ENCODE measurements at places on chromosomes 12 and 14.

DNA sequence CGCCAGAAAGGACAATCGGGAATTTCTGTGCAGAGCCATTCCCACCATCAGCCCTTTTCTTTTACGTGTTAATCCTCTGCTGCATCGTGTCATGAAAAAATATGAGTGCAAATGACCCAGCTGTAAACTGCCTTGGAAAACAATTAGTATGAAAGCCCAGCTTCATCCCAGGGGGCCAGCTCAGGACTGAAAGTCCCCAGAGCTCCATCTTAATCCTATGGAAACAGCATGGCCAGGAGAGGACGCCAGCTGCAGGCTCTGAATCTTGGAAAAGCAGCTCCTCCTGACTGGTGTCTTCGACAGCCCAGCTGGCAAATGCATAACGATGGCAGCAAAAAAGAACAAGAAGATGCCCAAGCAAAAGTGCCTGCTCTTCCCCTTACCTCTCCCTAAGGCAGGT lies 191.5 kb downstream of the NTF3 start:
- no peak for DNase-seq

- no peak for DNase-seq
Observed at GRCh38 chr12:5036031-5036430, 7.6 kb upstream of the KCNA5 start.

DNA sequence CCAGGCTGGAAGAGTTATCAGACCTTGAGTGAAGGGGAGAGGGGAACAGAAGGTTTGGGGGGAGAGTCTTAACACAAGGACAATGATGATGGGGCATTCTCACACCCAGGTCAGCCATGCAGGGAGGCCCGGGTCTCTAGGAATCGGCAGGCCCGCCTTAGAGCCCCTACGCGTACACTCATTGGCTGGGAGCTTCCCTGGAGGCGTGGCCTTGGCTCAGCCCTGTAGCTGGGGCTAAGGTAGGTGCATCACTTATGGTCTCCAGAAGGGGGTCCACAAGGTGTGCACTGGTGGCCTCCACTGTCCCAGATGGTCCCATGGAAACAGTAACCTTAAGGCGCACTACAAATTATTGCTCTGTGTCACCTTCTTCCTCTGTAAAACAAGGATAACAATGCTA lies 660.1 kb downstream of the MED13L start:
- DNase-seq = no peak

GRCh38 chr12:27340971-27341370 lies 8.3 kb downstream of the BMAL2 start:
- no peak for DNase-seq

- DNase-seq = no peak
Observed at GRCh38 chr12:19957308-19958125, 410.8 kb upstream of the PDE3A start.

GRCh38 chr14:86442135-86442534 lies 912.2 kb downstream of the FLRT2 start:
- no peak for DNase-seq

GRCh38 chr14:23154964-23155587 lies 28.4 kb downstream of the SLC7A8 start:
- no peak for DNase-seq

DNA sequence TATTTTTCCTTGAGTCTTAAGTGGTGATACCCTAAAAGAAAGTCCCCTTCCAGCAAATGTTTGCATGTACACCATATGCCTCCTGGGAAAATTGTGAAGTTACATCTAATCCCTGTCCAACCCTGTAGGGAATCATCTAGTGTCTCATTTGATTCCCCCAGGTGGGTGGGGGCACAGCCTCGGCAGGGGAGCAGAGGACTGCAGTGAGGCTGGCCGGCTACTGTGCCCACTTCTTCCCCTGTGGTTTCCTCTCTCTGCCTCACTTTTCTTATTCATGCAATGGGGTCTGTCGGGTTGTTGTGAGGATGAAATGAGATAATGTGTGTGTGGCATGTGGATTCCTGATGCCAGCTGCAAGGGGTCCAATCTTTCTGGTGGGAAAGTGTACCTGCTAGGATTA lies 6.0 kb downstream of the PAPLN start:
- no peak for DNase-seq

- peak; percentile 76 for DNase-seq
Observed at GRCh38 chr12:71636704-71637115, 26.9 kb downstream of the ZFC3H1 start.

GRCh38 chr14:95162641-95163040 lies 5.3 kb upstream of the DICER1 start:
- no peak for DNase-seq

GRCh38 chr12:117007577-117007976 lies 91.6 kb downstream of the TESC start:
- DNase-seq = no peak

GRCh38 chr12:44465139-44465538 lies 411.0 kb downstream of the NELL2 start:
- no peak for DNase-seq

DNA sequence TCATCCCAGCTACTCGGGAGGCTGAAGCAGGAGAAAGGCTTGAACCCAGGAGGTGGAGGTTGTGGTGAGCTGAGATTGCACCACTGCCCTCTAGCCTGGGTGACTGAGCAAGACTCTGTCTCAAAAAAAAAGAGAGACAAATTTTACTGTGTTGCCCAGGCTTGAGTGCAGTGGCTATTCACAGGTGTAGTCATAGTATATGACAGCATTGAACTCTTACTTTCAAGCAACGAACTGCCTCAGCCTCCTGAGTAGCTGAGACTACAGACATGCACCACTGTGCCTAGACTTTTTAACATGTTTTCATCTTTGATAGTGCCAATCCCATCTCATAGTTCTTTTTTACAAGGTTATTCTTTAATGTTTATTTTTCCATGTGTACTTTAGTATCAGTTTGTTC lies 13.7 kb downstream of the ARID2 start:
- DNase-seq = peak; percentile 70

DNA sequence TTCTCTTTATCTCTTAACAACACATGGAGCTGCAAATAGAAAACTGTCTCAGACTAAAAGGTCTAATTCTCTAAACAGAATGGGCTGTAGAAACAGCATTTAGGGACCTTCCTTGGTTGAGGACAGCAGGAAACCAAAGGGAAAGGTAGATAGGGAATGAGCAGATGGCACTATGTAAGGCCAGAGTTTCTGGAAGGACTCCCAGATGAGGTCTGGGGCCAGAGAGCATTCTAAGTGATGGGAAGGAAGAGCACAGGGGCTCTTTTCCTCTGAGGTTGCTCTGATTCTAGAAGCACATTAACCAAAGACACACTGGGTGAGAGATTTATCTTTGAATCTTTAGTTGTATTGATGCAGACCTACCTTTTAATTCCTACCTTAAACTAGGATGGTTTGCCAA lies 79.4 kb downstream of the TPH2 start:
- no peak for DNase-seq

- no peak for DNase-seq
Observed at GRCh38 chr14:99777951-99778350, 15.3 kb upstream of the EML1 start.

- no peak for DNase-seq
Observed at GRCh38 chr14:76080025-76080424, 71.7 kb upstream of the GPATCH2L start.

DNA sequence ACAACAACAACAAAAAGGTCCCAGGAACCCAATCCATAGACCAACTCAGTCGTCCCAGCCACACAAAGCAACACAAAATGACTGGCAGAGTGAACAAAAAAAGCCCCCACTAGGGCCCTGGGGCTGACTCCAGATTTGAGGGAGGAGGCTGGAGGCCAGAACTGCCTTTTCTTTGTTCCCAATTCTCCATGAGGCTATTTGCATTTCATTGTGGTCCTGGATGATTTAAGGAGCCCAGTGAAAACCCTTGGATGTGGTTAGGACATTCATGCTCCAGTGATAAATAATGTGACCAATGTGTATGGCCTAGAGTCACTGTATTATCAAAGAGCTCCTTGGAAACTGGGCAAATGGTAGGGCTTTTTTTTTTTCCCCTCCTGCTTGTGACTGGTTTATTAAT lies 192.9 kb downstream of the NUAK1 start:
- no peak for DNase-seq

- DNase-seq = no peak
Observed at GRCh38 chr12:113825705-113826104, 140.4 kb downstream of the RBM19 start.

- DNase-seq = no peak
Observed at GRCh38 chr12:115455268-115455681, 771.3 kb upstream of the TBX3 start.

- DNase-seq = no peak
Observed at GRCh38 chr14:94582199-94582750, 1.0 kb downstream of the SERPINA5 start.

- DNase-seq = no peak
Observed at GRCh38 chr12:114697243-114697716, 13.3 kb upstream of the TBX3 start.

DNA sequence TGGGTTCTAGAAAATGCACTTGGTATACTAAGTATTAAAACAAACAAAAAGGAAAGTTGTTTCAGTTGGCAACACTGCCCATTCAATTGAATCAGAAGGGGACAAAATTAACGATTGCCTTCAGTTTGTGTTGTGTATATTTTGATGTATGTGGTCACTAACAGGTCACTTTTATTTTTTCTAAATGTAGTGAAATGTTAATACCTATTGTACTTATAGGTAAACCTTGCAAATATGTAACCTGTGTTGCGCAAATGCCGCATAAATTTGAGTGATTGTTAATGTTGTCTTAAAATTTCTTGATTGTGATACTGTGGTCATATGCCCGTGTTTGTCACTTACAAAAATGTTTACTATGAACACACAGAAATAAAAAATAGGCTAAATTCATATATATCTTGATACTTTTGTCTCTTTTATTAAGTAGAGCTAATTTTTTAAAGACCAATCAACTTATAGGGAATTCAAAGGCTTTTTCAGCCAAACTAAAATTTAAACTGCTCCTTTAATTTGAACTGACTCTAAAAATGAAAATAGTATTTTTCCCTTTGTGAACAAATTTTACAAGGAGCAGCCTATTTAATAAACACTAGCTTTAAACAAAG lies 2.8 kb downstream of the FOXG1 start:
- DNase-seq = no peak

GRCh38 chr14:64253672-64254071 lies 40.5 kb downstream of the ESR2 start:
- DNase-seq = no peak

DNA sequence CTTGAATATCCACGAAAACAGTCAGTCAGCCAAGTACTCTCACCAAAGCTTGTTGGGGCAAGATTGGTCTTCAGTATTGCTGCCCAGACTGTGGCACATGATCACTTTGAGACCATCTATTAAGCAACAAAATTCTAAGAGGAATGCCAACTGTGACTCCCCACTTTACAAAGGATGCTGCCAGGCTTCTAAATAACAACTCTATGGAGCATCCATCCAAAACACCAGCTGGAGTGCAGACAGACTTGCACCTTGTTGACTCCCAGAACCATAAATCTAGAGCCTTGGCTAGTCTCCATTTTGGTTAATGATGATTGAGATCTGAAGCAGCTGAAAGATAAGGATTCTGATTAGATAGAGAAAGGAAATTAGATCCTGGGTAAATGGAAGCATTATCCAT lies 132.8 kb downstream of the DIO2 start:
- no peak for DNase-seq
